ENCODE measurements at places on chromosomes 2 and 18. TPM values are rescaled to one million over a fixed set of nuclear protein-coding genes. Genes with fewer than 3 reads are reported as not detected.

- DNase-seq, result no peak
Observed at GRCh38 chr2:219803294-219803693, 175.9 kb downstream of the SLC4A3 start.

DNA sequence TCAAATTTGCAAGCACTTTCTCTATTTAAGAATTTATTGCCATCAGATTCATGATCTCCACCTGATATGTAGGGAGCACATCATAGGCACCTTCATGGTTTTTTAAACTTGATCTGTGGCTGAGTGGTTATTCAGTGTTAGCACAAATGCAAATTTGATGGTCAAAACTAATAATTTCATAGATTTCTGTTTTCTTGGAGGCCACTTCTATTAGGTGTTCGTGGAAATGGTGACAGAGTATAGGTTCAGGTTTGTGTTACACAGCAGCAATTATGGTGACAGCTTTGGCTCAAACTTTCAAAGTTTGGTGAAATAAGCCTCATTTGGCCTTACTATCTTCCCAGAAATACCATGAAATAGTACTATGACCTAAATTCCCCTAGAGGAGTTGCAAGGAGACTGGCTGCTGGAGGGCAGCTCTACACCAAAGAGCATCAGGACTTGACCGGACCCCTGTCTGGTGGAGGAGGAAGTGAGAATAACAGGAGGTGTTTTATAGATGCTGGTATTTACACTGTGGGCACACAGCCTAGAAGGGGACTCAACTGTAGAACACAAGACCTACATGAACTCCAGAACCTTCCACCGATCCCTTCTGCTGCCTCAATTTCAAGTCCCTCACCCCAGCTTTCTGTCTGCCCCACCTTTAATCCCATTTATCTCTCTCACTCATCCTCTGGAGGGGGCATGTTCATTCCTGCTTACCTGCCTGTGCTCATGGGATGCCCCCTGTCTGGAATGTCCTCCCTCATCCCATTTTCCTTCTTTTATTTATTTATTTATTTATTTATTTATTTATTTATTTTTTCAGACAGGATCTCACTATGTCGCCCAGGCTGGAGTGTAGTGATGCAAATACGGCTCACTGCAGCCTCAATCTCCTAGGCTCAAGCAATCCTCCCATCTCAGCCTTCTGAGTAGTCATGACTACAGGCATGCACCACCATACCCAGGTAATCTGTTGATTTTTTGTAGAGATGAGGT is 132.9 kb upstream of the SIX2 start:
- DNase-seq, result no peak

GRCh38 chr18:23146861-23147469 is 11.7 kb downstream of the CABLES1 start:
- DNase-seq, result no peak

Gene HK2
- 57.3 TPM for polyA plus RNA-seq
